ENCODE measurements at places on chromosomes 3 and 15. TPM values are rescaled to one million over a fixed set of nuclear protein-coding genes. Genes with fewer than 3 reads are reported as not detected.

DNA sequence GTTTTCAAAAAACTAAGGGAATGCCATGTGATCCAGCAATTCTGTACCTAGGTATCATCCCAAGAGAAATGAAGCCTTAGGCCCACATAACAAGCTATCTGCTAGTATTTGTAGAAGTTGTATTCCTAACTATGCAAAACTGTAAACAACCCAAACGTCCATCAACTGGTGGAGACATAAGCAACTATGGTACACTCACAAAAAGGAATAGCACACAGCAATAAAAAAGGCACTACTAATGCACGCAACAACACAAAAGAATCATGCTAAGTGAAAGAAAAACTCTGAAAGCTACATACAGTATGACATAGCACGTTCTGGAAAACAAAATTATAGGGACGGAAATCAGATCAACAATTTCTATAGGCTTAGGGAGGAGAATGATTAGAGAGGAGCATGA, 15.3 kb downstream of the USP50 start:
- DNase-seq, result no peak
- no peak overlapping the region for H3K27ac ChIP-seq
- no peak overlapping the region for H3K4me3 ChIP-seq
- H3K4me1 ChIP-seq, result no peaks in the 10 kb centered on the region

The NTRK3 gene
- 2.2 TPM for total RNA-seq

DNA sequence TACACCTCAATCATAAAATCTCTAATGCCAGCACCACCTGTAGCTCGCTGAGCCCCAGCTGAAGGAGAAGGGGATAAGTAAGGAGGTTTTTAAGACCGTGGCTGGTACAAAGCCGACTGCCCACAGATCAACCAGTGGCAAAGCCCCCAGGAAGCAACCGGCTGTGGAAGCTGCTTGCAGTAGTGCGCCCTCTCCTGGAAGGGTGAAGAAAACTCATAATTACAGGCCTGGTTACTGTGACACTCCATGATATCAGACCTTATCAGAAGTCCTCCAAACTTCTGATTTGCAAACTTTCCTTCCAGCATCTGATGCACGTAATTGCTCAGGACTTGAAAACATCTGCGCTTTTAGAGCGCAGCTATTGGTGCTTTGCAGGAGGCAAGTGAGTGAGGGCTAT, 63.1 kb upstream of the MCTP2 start:
- no peaks in the 10 kb centered on the region for H3K36me3 ChIP-seq
- peaks cover 2% of the 10 kb centered on the region for H3K4me1 ChIP-seq
- H3K27me3 ChIP-seq, result peaks cover 3% of the 10 kb centered on the region

DNA sequence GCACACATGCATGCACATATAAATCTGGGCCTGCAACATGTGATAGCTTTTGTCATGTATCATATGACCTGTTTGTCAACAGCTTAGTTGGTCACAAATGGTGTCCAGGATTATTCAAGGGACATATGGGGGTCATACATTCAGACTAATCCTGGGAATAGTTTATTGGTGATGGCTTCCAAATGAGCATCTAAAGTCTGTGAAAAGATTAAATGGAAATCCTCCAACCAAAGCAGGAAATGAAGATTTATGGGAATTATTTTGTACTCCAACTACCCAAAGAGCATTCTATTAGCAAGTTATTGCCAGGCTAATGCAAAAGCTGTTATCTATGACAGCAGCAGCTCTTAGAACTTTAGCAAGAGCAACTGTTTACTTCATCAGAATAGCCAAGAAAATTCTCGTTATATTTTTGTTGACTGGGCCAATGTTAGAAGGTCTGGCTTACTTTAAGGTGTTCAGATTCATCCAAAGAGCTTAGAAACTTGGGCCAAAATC, 7.1 kb downstream of the FSTL1 start:
- H3K36me3 ChIP-seq, result no peaks in the 10 kb centered on the region
- peaks cover 28% of the 10 kb centered on the region for H3K4me1 ChIP-seq
- no peak for DNase-seq
- H3K27ac ChIP-seq, result peak overlapping the region; percentile 23
- no peak overlapping the region for H3K4me3 ChIP-seq

The TERC gene
- 276 TPM for total RNA-seq

The ATP10A gene
- 10.0 TPM for total RNA-seq

The ARHGEF26 gene
- total RNA-seq, result 8.6 TPM

GRCh38 chr3:871651-872050, 221.2 kb upstream of the CNTN6 start:
- H3K27me3 ChIP-seq, result no peaks in the 10 kb centered on the region
- no peak overlapping the region for H3K4me3 ChIP-seq
- H3K27ac ChIP-seq, result no peak overlapping the region
- no peaks in the 10 kb centered on the region for H3K36me3 ChIP-seq
- DNase-seq, result no peak
- no peaks in the 10 kb centered on the region for H3K4me1 ChIP-seq

DNA sequence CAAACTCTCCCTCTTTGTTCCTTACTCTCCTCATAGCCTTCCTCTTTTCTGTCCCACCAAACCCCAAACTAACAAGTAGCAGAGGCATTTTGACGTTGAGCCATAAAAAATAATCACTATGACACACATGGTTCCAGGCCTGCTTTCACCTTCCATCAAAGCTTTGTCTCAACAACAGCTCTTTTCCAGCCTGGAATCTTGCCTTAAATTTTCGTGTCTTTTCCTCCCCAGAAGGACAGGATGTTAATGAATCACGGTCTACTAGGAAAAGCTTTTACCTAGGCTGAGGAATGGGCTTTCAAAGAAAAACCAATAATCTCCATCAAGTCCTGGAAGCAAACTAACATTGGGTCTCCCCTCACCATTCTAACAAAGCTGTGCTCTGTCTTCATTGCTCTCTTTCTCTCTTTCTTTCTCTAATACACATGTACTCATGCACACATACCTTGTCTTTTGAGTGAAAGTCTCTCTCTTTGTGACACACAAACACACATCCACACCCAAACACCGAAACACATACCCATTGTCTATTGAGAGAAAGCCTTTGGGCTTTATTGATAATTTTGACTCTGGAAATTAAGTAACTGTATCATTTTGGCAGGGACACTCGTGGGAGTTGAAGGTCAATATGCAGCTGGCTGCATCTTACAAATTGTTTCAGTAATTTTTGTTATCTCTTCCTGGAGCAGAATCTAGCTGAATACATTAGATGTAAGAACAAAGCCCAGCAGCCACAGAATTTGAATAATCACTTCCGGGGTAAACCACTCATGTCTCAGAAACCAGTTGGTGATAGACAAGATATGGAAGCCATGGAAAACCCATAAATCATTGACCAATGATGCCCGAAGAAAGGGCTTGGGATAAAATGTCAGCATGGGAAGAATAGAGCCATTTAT, 107.4 kb upstream of the SLC4A7 start:
- H3K27ac ChIP-seq, result peak overlapping the region; percentile 60
- no peak overlapping the region for H3K4me3 ChIP-seq
- H3K27me3 ChIP-seq, result no peaks in the 10 kb centered on the region
- DNase-seq, result no peak
